T-helper 2 cell (primary cell): ENCODE measurements at places on chromosomes 2 and 18.

DNA sequence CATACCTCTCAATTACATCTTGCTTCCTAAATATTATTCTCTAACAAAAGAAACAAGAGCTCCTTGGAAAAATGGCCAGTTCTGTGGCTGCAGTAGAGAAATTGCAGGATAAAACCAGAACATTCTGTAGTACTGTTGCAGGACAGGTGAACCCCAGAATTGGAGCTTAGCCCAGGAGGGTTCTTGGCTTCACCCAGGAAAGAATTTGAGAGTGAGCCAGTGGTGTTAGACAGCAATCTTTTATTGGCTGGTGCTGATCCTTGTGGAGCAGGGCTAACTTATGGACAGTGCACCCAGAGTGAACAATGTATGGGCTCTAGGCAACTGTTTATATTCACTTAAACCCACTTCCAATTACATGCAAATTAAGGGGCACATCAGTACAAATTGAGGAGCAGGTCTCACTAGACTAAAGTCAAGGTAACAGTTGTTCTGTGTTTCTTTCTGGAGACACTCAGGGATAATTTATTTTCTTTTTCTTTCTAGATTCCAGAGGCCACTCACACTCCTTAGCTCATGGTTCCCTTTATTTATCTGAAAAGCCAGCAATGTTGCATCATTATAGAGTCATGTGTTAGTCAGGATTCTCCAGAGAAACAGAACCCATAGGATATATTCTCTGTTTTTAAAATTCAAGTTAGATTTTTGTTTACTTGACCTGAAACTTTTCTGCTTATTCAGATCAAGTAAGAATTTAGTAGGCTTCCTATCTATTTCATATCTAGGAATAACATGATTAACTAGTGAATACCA is 348.1 kb downstream of the CCDC85A start:
- DNase-seq: no peak

DNA sequence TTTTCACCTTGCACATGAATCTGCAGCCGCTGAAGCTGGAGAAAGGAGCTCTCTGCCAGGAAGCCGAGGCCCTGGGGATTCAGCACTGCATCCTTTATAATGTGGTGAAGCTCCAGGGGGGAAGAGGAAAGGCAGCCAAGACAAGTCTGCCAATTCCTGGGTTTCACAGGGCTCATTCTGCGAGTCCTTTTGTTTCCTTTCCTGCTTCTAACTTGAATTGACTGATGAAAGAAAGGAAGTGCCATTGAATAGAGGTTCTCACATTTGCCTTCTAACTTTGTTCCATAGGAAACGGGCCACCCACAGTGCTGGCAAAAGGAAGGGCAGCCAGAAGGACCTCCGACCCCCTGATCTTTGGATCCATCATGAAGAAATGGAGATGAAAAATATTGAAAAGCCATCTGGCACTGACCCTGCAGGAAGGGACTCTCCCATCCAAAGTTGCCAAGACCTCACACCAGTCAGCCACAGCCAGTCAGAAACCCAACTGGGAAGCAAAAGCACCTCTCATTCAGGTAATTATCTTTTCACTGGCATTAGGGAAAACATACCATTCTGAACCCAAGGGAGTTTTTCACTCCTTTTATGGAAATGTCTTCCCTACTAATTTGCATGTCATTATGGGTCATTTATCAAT is 765.4 kb downstream of the MBD2 start:
- no peak for DNase-seq

- DNase-seq: no peak
Observed at GRCh38 chr2:20427931-20428526, 18.8 kb upstream of the RHOB start.

DNA sequence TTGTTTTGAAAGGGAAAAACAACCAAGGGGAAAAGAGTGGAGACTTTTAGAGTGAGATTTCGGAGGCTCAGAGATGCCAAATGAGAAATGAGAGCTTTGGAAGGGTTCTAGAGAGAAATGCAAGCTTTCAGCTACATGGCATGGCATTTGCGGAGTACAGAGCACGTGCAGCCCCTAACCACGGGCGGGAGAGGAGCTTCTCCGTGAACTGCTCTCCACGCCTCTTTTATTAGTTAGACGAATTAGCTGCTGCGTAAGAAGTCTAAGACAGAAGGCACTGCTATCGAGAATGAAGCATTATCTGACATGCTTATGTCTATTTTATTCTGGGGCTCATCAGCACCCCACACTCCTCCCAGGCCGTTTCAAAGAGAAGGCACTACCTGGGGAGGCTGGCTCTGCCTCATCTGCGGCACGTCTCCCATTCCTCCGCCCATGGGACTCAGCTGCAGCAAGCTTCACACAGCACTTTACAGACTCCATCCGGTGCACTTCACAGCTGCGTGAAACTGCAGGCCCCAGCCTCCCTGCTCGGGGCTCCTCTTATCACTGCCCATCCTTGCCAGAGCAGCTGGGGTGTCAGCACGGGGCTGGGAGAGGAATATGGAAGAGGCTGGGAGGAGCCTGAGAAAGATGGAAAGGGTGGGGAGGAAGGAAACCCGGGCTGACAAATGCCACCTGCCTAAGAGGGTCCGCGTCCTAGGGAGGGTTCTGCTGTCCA is 207.3 kb upstream of the APCDD1 start:
- no peak for DNase-seq

DNA sequence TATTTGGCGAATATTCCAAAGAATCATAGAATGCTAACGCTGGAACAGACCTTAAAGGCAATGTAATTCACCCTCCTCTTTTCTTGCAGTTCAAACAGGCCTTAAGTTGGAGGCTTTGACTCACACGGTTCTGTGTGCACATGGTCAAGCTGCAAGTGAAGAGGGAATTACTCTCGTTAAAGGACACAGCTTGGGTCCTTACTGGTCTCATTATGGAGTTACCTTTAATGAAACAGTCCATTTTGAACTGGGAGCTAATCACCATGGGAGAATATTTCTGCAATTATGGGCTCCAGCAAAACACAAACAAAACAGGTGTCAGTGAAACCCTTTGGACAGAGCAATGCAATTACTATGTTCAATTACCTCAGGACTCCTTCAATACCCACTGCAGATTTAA is 135.5 kb downstream of the GAREM1 start:
- no peak for DNase-seq

DNA sequence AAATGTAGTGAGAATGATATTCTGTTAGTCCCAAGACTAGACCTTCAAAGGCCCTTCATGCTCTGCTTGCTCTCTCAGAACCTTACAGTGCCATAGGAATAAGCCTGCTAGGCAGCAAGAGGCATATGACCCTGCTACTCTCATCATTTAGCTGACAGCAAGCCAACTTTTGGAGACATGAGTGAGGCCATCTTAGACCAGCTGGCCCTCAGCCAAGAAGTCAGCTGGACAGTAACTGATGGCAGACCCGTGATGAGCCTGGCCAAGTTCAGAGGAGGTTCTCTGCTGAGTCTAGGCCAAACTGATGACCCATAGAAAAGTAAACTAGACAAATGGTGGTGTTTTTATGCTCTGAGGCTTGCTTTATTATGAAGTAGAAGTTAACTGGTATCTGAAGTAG is 82.6 kb downstream of the C18orf54 start:
- no peak for DNase-seq

DNA sequence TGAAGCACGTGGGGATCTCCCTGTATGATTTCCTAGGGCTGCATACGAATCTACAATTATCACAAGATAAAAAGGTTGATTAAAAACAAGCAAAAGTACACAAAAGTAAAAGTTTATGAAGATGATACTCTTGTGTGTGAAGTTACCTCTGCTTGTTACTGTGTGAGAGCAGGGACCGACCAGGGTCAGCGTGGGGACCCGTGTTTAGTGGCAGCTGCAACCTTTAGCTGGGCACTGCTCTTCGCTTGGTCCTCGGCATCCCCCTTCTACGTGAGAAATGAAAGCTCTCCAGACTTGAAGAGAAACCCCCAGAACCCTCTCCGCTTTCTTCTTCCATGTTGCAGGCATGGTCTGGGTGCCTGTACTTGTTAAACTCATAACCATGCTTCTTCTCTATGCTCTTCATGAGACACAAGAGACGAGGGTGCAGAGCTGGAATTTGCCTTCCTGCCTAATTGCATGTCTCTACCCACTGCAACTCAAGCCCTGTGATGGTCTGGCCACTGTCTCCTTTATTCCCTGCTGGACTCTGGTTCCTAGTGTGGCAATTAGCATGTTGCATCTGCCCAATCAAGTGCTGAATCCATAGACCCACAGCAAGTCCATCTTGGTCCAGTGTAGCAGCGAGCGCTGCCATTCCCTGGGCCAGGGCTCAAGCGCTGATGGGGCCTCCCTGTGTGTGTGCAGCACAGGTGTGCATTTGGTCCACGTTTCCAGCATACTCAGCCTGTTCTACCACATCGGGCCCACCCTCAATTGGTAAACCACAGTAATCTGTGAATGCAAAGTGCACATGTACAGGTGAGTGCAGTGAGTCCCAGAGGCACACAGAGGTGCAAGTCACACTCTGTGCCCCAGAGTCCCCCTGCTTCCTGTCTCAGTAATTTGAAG is 88.5 kb downstream of the TWIST2 start:
- no peak for DNase-seq

DNA sequence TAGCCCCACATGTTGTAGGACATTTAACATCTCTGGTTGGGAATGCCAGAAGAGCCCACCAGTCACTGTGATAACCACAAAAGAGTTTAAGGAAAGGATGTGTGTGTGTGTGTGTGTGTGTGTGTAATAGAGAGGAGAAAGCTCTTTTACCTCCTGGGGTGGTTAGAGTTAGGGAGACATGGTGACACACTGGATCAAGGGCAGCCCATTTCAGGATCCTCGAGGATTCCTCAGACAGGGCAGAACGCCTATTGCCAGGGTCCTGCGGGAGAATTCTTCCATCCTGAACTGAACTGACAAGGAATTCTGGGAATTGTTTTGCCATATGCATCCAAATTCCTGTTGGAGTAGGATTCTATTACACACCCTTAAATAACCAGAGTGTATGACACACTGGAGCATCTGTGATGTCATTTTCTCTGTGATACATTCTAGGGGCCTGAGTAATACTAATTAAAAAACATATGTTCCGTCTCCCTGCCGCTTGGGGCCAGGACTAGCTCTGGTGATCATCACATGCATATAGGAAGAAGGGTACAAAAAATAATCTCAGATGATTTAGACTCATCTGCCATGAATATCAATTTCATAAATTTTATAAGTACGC is 156.4 kb upstream of the MMADHC start:
- no peak for DNase-seq

- DNase-seq: no peak
Observed at GRCh38 chr2:151862700-151863099, 34.5 kb upstream of the ARL5A start.

- no peak for DNase-seq
Observed at GRCh38 chr2:168935810-168936581, 34.9 kb downstream of the G6PC2 start.
